Colonic mucosa (tissue), 4 donors: ENCODE measurements at places on chromosomes 5 and 9. TPM values are rescaled to one million over a fixed set of nuclear protein-coding genes. Genes with fewer than 3 reads are reported as not detected.

- peaks cover 61% of the 10 kb centered on the region for H3K27me3 ChIP-seq
- peaks cover 10% of the 10 kb centered on the region for H3K4me1 ChIP-seq
- H3K36me3 ChIP-seq: no peaks in the 10 kb centered on the region
- no peak overlapping the region for H3K27ac ChIP-seq
Observed at GRCh38 chr9:99823681-99824377, 2.1 kb downstream of the NR4A3 start.

GRCh38 chr9:125332527-125332926 is 70.9 kb downstream of the GAPVD1 start:
- H3K27me3 ChIP-seq: no peaks in the 10 kb centered on the region
- no peaks in the 10 kb centered on the region for H3K36me3 ChIP-seq
- no peak overlapping the region for H3K4me3 ChIP-seq
- DNase-seq: no peak
- no peaks in the 10 kb centered on the region for H3K4me1 ChIP-seq
- H3K27ac ChIP-seq: no peak overlapping the region

PCDHGA1 gene
- 0.10 TPM for total RNA-seq

CCDC192 gene
- not detected for total RNA-seq

GRCh38 chr5:107301999-107302398 is 368.7 kb downstream of the EFNA5 start:
- H3K36me3 ChIP-seq: no peaks in the 10 kb centered on the region
- no peak overlapping the region for H3K4me3 ChIP-seq
- no peak for DNase-seq
- no peaks in the 10 kb centered on the region for H3K4me1 ChIP-seq
- H3K27ac ChIP-seq: no peak overlapping the region
- no peaks in the 10 kb centered on the region for H3K27me3 ChIP-seq

UAP1L1 gene
- total RNA-seq: 9.0 TPM

- H3K36me3 ChIP-seq: no peaks in the 10 kb centered on the region
- H3K4me1 ChIP-seq: no peaks in the 10 kb centered on the region
- H3K4me3 ChIP-seq: no peak overlapping the region
- no peak overlapping the region for H3K27ac ChIP-seq
Observed at GRCh38 chr5:25516141-25516540, 871.4 kb upstream of the CDH10 start.

DNA sequence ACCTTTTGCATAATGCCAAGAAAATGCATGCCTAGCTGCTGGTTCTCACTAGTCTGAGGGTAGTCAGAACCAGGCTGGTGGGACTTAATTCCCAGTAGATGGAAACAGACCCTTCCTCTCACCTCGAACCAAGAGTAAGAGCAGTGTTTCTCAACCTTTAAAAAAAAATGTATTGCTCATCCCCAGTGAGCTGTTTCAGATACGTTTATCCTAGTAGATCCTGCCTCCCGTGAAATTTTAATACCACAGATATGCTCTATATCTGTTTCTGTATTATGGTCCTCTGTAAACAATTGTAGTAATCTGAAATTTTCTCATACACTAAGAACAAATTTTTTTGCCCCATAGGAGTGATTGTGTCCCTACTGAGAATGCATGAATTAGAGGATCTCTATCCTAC is 86.2 kb downstream of the TEK start:
- DNase-seq: no peak
- no peaks in the 10 kb centered on the region for H3K4me1 ChIP-seq
- H3K27me3 ChIP-seq: no peaks in the 10 kb centered on the region
- H3K27ac ChIP-seq: no peak overlapping the region
- no peaks in the 10 kb centered on the region for H3K36me3 ChIP-seq
- no peak overlapping the region for H3K4me3 ChIP-seq

PCDHGA4 gene
- 1.4 TPM for total RNA-seq

OR1Q1 gene
- total RNA-seq: not detected

MAMDC4 gene
- 11.0 TPM for total RNA-seq

DNA sequence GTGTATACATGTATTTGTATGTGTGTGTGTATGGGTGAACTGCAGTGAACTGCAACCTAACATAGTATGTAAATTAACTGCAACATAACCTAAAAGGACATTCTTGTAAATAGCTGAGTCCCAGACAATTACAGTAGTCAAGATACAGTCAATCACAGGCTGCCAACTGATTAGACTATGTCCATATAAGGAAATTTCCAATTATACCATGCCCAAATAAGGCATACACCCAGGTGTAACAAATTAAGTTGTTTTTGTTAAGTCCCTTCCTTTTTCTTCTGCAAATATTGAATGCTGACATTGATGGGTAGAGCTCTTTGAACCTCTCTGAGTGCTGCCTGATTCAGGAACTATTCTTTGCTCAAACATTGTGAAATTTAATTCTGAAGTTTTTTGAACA is 594.6 kb upstream of the FAM174A start:
- no peaks in the 10 kb centered on the region for H3K27me3 ChIP-seq
- no peak overlapping the region for H3K27ac ChIP-seq
- DNase-seq: no peak
- no peak overlapping the region for H3K4me3 ChIP-seq
- H3K36me3 ChIP-seq: no peaks in the 10 kb centered on the region

GRCh38 chr9:5140151-5140550 is 45.3 kb downstream of the INSL6 start:
- DNase-seq: no peak
- H3K27ac ChIP-seq: no peak overlapping the region
- H3K36me3 ChIP-seq: no peaks in the 10 kb centered on the region
- no peaks in the 10 kb centered on the region for H3K4me1 ChIP-seq
- no peaks in the 10 kb centered on the region for H3K27me3 ChIP-seq

- H3K4me3 ChIP-seq: no peak overlapping the region
- H3K36me3 ChIP-seq: no peaks in the 10 kb centered on the region
- H3K27me3 ChIP-seq: no peaks in the 10 kb centered on the region
Observed at GRCh38 chr9:94693485-94694204, 32.9 kb upstream of the AOPEP start.
